ENCODE measurements at places on chromosomes 3 and 15.
A peak's percentile ranks its signal among the peaks of the same experiment; 100 is the strongest.

DNA sequence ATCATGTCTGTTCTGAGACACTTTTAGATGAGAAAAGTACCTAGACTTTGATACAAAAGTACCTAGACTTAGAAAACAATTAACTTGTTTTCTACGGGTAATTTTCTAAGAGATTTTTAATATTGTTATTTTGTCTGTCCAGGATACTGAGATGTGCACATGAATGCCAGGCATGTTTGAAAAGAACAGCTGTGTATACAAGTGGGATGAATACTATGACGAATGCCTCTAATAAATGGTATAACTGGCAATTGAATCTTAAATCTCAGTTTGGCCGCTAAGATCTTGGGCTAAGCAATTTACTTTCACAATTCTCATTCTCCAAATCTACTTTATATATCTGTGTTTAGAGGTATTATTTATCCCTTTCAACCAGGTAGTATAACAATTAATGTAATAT is 207.4 kb downstream of the CBLB start:
- DNase-seq = no peak

GRCh38 chr3:137047240-137047639 is 89.5 kb downstream of the IL20RB start:
- DNase-seq = no peak

DNA sequence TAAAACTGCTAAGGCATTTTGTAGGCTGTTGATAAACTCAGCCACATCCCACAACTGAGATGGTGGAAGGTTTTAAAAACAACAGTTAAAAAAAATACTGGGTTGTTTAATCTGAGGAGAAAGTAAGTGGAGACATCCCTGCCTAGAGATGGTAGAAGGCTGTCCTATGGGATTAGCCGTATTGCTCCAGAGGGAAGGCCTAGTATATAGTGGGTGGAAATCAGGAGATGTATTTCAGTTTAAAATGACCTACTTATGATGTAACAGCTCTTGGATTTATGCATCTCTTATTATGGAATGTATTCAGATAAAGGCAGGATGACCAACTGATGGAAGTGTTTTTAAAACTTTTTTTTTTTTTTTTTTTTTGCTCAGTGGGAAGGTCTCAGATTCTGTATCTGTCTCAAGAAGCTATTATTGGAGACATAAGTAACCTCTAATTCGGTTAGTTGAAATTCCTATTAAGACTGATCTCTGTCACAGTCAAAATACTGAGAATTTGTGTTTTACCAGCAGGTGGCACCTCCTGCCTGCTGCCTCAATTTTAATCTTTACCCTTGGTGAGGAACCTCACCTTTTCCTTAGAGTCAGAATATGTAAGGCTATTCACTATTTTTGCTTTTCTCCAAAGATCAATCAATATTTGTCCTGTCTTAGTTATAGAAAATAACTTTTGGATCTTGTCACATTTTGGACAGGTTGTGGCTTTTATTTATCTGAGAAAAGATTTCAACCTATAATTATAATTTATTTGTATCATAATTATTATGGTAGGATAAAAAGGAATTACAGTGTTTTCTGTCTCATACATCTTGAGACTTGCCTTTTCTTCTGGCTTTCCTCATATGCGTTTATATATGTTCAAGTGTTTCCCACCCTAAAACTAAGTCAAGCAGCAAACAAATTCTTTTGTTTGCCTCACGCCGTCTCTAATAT is 63.0 kb downstream of the VPS8 start:
- peak; percentile 33 for DNase-seq

DNA sequence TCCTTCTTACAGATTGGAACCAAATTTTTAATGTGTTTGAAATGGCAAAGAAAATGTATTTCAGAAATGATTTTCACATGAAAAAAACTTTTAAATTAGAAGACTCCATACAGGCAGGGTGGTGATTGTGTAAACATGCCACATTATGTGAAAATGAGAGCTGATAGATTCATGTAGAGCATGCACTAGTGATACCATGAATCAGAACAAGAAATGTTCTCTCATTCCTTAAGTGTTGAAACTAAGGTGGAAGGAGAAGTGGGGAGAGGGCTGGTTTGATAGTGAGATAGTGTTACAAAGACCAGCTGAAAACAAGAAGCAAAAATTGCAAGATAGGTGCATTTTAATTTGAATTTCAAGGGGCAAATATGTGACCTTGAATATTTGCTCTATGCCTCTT is 100.3 kb downstream of the CCNL1 start:
- DNase-seq = no peak

DNA sequence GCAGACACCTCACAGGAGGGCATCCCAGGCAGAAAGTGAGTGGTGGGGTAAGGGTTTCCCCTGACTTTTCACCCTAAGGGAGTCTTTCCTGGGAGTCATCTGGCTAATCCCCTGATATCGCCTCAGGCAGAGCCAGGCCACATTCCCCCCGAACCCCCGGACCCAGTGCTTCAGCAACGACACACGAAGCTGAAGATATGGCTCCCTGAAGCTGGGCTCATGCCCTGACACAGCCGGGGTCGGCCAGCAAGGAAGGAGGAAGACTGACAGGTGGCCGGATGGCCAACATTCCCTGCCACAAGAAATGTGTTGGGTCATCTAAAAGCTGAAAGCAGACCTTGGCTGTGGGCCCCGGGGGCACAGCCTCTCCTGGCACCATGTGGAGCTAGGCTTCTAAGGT is 14.4 kb downstream of the CHST13 start:
- DNase-seq = no peak

GRCh38 chr15:31243895-31244294 is 82.7 kb upstream of the KLF13 start:
- no peak for DNase-seq

DNA sequence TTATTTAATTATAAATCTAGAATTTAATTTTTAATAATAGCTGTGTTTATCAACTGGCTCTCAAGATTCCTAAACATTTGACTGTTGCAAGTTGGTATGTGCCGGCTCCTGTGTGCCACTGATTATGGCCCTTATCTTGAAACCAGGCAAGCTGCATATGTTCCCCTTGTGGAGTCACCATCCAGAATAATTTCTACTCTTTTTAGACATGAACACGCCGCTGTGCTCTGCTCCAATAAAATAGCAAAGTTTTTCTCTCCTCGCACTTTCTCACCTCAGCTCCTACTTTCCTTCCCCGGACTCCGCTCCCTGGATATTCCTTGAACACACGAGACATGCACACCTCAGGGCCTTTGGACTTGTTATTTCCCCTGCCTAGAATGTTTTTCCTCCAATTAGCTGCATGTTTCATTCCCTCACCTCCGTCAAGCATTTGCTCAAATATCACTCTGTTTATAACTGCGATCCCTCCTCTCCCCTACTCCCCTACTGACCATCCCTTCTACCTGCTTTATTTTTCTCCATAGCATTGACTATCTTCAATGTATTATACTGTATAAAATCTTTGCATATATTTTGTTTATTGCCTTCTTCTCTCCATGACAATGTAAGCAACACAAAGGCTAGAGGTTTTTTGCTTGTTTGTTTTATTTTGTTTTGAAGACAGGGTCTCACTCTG is 26.1 kb upstream of the ERICH6 start:
- no peak for DNase-seq

GRCh38 chr15:70523616-70524015 is 239.7 kb downstream of the UACA start:
- no peak for DNase-seq

DNA sequence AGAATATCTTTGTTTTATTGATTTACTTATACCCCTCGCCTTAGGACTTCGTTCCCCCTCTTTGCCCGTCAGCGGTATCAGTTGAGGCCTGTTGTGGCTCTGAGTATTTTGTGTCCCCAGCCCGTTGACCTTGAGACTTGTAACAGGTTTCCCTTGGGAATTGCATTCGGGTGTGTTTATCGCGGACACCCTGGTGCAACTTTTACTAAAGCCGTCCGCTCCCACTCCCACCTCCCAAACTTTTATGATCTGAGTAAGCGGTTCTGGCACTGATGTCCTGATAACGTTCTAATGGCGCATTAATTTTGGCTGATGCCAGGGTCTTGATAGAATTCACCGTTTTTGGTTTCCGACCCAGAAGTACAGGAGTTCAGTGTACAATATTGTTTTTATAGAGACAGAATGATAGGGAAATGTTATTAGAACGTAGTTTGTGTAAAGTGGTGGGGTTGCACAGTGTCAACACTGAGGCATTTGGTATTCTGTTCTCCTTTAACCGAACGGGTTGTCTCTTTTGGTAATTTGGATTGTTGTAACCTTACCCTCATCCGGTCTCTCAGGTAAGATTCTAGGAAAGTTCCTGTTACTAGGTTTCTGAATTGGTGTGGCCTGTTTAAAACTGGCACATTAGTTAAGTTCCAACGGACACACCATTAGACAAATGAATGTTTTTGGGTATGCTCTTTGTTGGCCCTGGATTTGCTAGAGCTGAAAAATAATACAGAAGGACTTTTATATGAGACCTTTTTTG is 47.8 kb downstream of the OIP5 start:
- DNase-seq = peak; percentile 7

DNA sequence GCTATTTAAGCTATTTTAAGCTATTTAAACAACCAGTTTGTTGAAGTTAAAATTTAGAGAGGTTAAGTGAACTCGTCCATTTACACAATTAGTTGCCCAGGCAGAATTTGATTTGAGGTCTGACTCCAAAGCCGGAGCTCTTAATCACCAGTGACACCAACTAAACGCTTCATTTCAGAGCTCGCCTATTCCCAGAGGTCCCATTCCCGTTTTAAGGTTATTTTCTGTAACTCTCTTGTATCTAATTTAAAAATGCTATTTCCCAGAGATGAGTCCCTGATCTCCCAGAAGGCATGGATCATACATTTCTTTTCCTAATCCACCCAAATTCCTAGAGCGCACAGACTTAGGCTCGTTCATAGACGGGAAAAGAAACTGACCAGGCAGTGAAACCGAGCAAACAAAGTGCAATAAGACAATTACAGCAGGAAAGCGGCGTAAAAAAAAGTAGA is 904 bp upstream of the MCTP2 start:
- no peak for DNase-seq

GRCh38 chr3:143309705-143310104 is 190.1 kb downstream of the CHST2 start:
- DNase-seq = peak; percentile 14

DNA sequence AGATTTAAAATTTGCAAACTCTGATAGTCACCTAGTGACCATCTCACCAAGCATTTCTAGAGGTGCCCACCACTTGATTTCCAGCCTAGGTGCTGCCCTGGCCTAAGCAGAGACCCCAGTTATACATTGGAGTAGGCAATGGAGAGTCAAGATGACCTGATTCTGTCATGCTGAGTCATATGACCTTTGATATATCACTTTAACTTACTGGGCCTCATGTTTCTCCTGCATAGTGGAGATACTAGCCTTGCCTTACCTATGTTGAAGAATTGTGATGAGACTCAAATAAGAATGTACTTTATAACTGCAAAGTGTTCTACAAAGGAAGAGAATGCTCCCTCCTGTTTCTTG is 75.5 kb upstream of the XCR1 start:
- DNase-seq = no peak

GRCh38 chr15:73493922-73494321 is 51.0 kb downstream of the REC114 start:
- DNase-seq = no peak

DNA sequence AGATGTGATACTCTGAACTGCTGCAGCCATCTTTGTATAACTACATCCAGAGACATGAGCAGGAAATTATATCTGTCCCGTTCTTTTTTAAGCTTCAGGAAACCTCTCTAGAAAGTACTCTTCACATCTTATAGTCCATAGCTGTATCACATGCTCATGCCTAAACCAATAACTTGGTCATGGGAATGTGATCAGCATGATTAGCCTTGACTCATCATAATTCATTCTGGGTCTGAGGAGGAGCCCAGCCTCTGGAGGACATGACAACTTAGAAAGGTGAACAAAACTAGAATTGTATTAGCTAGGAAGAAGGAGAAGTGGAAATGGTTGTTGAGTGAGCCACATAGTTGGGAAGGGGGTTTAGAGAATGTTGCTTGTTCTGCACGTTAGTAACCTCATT is 12.9 kb downstream of the PPM1L start:
- DNase-seq = no peak

GRCh38 chr3:66828303-66828702 is 169.8 kb upstream of the KBTBD8 start:
- no peak for DNase-seq

DNA sequence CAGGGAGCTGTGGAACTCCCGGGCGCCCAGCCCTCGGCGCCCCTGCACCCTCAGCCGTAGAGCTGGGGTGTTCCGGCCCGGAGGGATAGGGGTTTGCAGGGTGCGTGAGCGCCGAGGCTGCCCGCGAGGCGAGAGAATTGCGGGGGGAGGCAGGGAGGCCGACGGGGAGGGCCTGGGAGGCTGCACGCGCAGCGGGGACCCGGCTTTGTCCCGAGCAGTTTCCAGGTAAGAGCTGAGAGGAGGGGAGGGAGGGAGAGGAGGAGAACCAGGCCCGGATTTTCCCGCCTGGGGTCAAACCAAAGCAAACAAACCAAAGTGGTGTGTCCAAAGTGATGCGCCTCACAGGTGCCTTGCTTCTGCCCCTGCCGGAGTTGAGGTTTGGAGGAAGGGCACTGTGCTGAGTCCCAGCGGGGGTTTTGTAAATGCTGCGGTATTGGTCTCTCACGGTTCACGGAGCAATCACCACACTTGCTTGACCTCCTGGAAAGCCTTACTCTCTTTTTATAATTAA is 146.4 kb downstream of the TJP1 start:
- DNase-seq = no peak

DNA sequence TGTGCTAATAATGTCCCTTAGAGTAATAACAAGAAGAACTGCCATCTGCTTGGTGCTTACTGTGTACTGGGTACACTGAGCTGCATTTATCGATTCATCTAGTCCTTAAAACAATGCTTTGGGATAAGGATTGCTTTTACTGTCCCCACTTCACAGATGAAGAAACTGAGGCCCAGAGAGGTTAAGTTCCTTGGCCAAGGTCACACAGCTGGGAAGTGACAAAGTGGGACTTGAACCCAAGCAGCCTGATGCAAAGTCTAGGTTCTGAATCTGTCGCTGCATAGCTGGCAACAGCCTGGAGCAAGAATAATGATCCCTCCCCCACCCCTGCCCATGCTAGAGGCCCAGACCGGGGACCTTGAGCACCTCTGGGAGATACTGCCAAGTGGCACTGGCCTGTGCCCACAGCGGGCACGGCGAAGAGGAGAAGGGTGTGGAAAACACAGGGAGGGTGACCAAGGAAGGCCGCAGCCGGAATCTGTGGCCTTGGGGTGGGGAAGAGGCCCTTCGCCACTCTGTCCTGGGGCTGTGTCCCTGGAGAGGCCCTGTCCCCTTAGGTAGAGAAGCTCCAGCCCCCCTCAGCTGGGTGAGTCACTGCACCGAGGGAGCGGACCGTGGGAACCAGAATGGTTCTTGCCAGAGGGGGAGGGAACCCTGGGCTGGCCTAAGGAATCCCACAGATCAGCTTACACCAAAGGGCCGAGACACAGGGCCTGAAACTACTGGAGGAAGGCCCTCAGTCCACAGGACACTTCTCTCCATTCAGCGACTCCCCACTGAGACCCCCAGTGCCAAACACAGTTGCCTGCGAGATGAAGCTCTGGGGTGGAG is 3.5 kb downstream of the PLXND1 start:
- peak; percentile 93 for DNase-seq

DNA sequence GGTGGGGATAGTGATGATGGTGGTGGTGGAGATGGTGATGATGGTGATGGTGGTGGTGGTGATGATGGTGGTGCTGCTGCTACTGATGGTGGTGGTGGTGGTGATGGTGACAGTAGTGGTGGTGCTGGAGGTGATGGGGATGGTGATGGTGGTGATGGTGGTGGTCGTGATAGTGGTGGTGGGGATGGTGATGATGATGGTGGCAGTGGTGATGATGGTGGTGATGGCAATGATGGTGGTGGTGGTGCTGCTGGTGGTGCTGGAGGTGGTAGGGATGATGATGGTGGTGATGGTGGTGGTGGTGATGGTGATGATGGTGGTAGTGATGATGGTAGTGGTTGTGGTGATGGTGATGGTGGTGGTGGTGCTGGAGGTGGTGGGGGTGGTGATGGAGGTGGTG is 21.3 kb downstream of the DNAJB8 start:
- no peak for DNase-seq
